ENCODE measurements at places on chromosomes 12 and 14.

DNA sequence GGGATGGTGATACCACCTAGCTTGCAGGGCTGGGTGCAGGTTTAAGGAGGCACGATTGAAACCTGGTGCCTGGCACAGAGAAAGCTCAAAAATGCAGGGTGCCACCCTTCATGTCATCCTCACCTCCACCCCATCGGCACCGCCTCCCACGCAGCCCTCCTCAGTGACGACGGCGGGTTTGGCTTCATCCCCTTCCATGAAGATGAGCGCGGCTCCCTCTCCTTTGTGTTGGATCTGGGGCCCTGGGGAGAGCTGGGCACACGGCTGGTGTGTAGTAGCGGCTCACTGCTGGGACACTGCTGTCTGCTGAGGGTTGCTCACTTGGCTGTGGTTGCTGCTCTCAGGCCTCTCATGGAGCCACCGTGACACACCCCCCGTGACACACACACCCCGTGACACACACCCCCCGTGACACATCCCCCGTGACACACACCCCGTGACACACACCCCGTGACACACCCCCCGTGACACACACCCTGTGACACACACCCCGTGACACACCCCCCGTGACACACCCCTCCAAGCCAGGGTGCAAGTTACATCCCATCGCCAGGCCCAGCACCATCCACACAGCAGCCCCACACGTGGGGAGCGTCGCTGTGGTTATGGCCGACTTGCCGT, 42.9 kb upstream of the FZD10 start:
- no peak for DNase-seq

DNA sequence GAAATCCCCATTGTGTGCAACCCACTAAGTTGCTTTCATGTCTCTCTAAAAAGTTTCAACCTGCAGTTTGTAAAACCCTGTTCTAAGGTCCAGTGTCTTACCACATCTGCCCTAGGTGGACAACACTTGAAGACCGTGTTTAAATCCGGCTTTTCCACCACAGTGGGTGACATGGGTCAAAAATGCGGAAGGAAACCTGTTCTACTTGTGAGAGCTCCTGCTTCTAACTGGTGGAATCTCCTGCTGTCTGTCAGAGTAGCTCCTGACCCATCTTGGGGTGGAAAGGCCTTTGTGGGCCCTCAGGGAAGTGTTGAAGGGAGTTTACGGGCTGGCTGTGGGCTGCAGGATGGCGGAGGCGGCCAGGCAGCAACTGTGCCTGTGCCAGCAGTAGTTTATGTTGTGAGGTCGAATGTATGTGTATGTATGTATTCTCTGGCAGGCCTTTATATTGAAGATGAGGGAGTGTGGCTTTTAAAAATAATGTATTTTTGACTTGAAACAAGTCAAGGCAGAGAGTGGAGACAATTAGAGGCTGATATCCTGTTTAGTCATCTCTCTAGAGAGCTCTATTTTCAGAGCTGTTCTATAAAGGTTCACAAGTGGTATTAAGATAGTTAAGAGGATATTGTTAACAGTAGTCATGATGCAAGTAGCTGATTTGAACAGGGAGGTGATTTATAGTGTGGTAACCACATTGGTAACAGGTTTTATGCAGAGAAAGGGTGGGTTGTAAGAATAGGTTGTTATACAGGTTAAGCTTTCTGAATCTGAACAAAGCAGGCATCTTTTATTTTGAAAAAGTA, 67.0 kb downstream of the PRKCH start:
- peak; percentile 40 for DNase-seq

DNA sequence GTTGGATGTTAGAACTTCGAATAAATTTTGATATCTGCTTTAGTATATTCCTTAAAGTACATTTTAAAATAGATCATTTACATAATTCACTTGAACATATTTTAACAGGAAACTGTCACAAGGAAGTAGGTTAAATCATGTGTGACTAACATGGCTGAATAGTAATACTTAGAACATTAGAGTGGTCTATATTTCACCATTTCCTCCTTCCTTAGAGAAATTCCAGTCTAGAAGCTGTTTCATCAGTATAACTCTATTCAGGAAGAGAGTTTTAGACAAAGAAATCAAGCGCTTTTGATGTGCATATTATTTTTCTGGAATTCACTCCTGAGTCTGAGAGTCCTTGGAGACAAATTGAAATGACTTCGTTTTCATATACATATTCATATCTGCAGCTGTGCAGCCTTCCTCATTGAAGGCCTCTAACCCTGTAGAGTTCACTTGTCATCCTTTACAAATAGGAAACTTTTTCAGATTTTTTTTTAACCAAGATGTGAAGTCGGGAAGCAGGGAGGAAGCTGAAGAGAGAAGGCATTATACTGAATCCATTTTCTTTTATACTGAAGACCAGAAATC, 28.4 kb downstream of the IRAK3 start:
- no peak for DNase-seq

- no peak for DNase-seq
Observed at GRCh38 chr12:52024845-52025230, 18.1 kb downstream of the TAMALIN start.

- DNase-seq, result no peak
Observed at GRCh38 chr14:89369656-89370055, 47.4 kb downstream of the FOXN3 start.

DNA sequence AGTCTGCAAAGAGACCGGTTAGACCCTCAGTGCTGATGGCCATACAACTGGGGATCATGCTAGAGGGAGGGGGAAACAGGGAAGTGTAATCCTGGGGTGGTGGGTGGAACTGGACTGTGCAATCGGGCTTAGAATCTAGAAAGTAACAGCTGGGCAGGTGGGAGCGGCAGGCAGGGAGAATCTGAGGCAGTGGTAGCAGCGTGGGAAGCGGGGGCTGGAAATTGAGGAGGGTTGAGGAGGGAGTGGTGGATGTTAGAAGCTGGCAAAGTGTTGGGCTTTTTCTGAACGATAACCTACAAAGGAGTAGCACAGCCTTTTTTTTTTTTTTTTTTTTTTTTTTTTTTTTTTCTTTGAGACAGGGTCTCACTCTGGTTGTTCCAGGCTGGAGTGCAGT, 3.1 kb upstream of the IGFBP6 start:
- no peak for DNase-seq

DNA sequence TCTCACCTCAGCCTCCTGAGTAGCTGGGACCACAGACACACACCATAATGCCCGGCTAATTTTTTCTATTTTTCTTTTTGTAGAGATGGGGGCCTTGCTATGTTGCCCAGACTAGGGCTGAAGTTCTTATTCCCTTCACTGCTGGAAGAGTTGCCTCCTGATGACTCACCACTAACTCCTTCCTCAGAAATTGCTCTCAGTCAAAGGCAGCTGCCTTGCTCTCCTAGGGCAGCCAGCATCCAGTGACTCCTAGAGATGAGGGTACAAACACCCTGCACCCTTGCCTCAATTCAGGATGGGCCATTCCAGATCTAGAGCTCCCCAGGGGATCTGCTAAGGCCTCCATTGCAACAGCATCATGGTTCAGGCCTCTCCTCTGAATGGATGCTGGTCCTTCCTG, 54.0 kb upstream of the RASSF8 start:
- DNase-seq, result no peak

DNA sequence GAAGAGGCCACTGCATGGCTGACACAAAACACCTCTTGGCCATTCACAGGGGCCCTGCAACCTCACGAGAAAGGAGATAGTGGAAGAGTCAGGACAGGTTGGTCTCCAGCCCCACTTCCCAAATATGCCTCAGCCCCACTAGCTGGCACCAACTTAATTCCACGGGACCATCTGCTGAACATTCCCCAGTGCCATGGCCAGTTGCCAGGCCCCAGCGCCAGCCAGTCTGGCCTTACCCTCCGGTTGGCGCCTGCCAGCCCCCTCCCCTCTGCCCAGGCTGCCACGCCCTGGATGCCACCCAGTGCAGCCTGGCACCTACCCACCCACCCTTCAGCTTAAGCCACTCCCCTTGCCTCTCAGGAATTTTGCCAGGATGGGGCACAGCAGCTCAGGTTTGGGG, 21.2 kb upstream of the HSPB8 start:
- no peak for DNase-seq

DNA sequence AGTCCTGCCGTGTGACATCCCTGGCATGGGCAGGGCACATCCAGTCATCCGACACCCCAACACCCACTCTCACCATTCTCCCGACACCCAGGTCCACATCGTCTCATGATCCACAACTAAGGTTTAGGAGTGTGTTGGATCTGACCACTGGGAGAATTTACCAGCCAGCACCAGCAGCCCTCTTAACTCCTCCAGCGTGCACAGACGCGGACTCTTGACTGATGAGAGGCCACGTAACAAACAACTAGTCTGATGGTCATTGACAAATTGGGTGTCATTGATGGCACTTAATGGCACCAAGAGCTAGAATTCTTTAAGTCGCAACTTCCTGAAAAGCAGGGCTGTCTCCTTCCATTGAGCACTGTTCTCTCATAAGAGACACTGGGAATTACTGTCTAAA, 203.0 kb upstream of the SFSWAP start:
- no peak for DNase-seq

DNA sequence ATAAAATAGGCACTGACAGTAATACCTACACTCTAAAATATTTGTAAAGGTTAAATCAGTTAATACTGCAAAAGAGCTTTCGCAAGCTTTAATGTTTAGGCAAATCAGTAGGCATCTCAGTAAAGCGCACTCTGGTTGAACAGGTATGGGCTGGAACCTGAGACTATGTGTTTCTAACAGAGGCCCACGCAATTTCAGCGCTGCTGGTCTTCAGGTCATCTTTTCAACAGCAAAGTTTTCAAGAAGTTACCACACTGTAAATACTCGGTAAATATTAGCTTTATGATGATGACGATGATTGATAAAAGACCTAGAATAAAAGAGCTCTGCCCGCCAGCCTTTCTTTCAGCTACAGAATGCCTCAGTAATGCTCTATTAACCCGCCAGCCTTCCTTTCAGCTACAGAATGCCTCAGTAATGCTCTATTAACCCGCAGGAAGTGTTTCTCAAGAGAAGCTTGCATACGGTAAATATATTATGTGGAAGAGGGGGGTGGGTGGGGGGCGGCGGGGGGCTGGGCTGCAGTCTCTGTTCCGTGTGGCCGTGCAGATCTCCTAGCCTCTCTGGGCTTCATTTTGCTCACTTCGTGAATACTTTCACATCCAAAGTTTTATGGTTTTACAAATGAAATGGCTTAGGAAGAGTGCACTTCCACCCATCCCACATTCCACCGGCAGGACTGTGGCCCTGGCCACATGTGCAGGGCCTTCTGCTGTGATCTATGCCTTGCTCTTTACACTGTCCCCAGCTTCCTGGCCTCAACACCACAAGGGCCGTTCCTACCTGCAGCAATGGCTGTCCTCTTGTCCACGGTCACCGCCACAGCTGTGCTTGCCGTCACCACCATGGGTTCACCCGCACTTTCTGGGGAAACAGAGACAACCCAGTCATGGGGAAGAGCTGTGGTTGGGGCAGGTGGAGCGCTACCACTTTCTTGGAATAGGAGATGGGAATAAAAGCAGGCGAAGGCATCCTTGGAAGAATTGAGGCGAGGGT, 19.9 kb downstream of the LRTM2 start:
- no peak for DNase-seq

DNA sequence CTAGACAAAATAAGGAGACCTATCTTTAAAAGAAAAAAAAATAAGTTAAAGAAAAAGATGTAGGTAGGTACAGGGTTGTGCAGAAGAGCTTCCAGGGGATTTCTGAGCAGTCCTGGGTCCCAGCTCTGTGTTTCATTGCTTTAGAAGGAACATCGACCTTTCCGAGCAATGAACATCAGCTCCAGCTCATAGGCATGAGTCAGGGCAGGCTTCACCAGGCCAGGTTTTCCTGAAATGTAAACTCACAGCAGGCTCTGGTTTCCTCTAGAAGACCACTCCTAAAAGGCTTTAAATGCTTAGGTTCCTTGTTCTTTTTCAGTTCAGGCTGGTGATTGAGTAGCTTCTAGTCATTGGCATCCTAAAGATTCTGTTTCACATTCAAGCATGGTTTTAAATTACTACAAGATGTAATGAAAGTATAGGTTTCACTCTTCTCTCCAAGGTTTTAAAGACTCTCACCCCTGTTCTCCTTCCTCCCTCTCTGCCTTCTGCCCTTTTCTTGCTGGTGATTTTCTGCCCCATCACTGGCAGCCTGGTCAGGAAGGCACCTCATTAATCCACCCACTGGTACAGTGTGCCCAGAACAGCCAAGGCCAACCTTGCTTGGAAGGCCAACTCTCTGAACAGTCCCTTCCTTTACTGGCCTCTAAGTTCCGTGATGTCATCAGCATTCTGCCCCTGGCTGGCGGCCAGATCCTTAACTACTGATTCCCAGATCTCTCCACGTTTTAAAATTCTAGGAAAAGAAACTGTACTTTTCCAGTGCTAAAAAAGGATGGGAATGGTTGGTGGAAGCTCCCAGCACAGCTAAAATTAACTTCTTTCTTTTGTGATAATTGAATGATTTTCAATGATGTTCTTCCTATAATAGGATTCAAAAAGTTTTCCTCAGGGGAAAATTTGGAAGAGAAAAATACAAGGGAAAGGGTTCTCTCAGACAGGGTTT, 109.4 kb upstream of the HIF1A start:
- no peak for DNase-seq

DNA sequence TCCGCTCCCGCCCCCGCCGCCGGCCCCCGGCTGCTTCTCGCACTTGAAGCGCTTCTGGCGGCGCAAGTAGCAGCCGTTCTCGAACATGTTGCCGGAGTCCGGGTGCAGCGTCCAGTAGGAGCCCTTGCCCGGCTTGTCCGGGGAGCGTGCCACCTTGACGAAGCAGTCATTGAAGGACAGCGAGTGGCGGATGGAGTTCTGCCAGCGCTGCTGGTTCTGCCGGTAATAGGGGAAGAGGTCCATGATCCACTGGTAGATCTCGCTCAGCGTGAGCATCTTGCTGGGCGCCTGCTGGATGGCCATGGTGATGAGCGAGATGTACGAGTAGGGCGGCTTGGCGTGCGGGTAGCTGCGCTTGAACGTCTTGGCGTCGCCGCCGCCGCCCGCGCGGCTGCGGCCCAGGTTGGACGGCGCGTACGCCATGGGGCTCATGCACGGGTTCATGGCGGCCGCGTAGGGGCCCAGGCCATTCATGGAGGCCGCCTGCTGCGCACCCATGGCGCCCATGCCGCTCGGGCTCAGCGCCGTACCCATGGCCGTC, 3.0 kb downstream of the FOXA1 start:
- no peak for DNase-seq

DNA sequence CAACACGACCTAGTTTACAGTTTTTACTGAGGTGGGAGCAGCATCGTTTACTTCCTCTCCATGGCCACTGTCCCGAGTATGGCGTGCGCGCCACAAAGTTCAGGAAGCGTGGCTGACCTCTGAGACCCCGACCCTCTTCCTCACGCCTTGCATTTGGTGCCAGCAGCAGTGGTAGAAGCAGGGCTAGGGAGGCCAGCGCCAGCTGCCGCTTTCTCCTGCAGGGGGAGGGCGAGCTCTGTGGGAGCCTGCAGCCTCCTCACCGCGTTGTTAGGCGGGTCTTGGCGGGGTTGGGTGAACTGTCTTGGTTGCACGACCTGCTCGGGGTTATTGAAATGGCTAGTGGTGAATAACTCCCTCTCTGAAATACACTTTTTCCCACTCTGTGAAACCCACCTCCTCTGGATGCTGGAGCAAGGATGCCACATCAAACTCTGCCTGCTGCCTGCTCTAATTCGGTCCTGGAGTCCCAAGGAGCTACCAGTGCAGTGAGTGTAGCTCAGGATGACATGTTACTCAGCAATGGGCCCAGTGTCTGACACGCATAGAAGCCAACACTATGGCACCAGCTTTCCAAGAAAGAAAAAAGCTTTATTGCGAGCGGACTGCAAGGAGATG, 22.3 kb upstream of the TDRD9 start:
- no peak for DNase-seq

- no peak for DNase-seq
Observed at GRCh38 chr12:27437839-27438238, 8.7 kb upstream of the SMCO2 start.

All from activated CD4-positive, CD25-positive, alpha-beta regulatory T cell treated with anti-CD3 and anti-CD28 coated beads, Interleukin-2, amount 50 U/mL, for 72 hours (primary cell).